ENCODE measurements at places on chromosomes 1 and 21. TPM values are rescaled to one million over a fixed set of nuclear protein-coding genes. Genes with fewer than 3 reads are reported as not detected.

DNA sequence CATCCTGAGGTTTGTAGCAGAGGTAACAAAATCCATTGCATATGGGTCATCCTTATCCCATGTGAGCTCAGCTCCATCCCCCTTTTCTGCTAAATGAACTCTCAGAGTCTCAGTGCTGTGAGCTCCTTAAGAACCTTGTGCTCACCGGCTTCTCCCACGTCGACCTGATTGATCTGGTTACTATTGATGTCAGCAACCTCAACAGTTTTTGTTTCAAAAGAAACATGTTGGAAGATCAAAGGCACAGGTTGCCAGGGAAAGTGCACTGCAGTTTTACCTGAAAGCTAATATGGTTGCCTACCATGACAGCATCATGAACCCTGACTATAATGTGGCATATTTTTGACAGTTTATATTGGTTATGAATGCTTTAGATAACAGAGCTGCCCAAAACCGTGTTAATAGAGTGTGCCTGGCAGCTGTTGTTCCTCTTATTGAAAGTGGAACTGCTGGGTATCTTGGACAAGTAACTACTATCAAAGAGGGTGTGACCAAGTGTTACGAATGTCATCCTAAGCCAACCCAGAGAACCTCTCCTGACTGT, 131.4 kb downstream of the HS2ST1 start:
- DNase-seq, result peak; percentile 9

DNA sequence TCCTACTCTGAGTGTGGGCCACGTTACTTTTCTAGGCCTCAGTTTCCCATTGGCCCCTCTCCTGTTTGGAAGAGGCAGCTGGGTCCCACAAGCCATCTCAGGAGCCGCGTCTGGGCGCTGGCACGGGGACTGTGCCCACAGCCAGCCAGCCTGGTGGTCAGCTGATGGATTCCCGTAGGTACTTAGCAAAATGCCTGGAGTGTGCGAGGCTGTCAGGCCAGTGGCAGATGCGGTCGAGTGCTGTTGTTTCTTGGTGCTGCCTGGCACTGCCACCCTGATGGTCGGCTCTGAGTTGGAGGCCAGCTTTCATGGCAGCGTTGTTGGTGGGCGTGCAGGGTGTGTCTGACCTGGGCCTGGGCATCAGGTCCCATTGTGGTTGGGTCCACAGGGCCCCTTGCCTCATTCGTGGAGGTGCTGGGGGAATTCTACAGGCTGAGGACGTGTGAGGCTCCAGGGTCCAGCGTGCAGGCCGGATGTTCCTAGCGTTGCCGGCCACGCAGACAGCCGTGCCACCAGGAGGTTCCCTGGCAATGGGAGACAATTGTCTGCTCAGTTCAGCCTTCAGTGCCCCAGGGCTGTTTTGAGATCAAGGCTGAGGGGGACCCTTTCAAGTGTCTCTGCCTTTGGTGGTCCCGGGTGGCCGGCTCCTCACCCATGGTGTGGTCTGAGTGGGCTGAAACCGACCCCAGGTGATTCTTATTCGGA, 20.9 kb downstream of the SKI start:
- no peak for DNase-seq

NGF gene
- 3.0 TPM for polyA plus RNA-seq

- peak; percentile 7 for DNase-seq
These were observed 753 bp downstream of the KCNJ6 start for GRCh38 chr21:37915497-37915911.

FAM72B gene
- polyA plus RNA-seq, result 0.22 TPM

- peak; percentile 92 for DNase-seq
These were observed 622 bp downstream of the ELK4 start for GRCh38 chr1:205631010-205631767.

GRCh38 chr1:185603158-185603557, 131.0 kb upstream of the HMCN1 start:
- no peak for DNase-seq

ATP1A4 gene
- polyA plus RNA-seq, result 0.12 TPM

DNA sequence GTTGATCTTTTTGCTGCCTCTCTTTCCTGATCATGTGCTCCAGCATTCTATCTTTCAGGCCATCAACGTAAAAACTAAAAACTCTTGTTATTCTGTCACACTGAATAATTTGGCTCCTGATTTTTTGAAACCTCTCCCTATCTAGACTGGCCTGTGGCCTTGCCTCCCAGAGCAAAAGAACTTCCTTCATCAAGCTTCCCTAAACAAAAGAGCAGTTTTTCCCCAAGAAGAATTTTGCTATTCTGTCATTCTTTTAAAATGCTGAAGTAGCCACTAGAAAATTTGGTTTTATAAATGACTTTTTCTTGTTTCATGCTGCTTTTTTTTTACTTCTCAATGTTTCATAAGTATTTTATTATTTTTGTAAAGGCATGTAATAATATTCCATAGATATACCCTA, 37.1 kb upstream of the CR2 start:
- DNase-seq, result no peak

RPS6KC1 gene
- 5.7 TPM for polyA plus RNA-seq

- no peak for DNase-seq
These were observed 21.0 kb upstream of the ERRFI1 start for GRCh38 chr1:8047112-8047511.

- no peak for DNase-seq
These were observed 29.9 kb upstream of the DISP1 start for GRCh38 chr1:222784916-222785315.

FBXO2 gene
- polyA plus RNA-seq, result 128 TPM

DNA sequence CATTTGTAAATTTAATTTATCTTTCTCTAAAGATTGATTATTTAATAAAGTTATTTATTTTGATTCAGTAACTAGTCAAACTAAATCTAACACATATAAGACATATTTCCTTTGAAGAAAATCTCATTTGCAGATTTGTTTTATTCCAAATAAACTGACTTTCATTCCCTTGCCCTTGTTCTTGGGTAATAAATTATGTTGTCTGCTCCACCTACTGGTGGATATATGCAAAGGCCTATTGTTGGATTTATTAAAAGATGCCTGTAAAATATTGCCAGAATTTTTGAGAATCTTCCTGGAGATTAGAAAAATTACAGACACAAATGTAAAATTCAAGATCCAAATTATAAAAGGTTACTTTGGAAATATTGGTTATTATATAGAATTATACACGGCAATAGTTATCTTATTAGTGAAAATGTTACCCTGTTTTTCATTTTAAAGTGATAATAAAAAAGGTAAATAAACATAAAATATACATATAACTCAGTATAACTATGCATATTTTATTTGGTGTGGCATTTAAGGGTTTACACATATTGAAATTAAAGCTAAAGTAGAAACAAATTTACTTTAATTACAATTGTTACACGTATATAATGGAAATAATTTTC, 116.1 kb downstream of the SPATA17 start:
- peak; percentile 20 for DNase-seq

- DNase-seq, result peak; percentile 72
These were observed 1.1 kb upstream of the ABCD3 start for GRCh38 chr1:94416901-94417727.

GRCh38 chr1:10065760-10066159, 33.0 kb downstream of the UBE4B start:
- DNase-seq, result no peak

GRCh38 chr1:4599521-4599920, 54.9 kb upstream of the AJAP1 start:
- DNase-seq, result no peak

DNA sequence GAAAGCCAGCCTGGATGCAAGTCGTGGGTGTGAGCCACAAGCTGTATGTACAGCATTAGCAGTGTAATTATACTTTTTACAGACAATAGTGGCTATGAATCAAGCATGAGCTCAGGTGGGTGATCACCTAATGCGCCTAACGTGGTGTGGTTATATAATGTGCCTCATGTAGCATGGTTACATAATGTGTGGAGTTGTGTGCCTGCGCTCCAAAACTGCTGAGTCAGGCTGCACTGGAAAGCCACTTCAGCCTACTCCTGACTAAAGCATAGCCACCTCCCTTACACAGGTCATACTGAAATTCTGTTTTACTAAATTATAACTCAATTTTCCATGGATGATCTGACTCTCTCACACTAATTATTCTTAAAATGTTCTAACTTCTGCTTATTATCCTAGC, 69.8 kb downstream of the KCNT2 start:
- DNase-seq, result no peak

DNA sequence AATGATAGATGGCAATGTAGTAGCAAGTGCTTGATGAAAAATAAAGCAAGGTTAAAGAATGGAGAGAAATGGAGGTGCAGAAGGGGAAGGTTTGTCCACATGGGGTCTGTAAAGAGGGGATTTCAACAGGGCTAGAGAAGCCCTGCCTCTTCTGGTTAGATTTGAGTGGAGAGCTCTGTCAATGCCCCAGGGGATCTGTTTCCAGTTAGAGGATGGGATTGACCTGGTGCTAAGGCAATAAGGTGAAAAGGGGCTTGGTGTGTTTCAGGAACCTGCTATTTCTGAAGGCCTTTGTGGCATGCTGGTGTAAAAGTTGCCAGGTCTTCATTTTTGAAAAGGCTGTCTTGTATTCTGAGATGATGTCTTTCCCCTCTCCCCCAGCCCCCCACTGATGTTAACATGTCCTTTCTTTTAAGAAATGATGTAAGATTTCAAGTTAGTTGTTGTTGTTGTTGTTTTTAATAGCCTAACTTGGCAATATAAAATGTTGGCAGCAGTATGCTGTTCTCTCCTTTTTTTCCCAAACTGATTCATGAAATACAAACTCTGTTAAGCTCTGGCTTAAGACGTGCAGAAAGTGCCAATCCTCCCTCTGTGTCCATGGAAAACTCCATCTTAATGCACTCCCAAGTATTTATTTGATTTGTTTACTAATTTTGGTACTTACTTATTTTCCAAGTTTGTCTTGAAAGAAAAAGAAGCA, 370.3 kb upstream of the ADGRL2 start:
- no peak for DNase-seq

DNA sequence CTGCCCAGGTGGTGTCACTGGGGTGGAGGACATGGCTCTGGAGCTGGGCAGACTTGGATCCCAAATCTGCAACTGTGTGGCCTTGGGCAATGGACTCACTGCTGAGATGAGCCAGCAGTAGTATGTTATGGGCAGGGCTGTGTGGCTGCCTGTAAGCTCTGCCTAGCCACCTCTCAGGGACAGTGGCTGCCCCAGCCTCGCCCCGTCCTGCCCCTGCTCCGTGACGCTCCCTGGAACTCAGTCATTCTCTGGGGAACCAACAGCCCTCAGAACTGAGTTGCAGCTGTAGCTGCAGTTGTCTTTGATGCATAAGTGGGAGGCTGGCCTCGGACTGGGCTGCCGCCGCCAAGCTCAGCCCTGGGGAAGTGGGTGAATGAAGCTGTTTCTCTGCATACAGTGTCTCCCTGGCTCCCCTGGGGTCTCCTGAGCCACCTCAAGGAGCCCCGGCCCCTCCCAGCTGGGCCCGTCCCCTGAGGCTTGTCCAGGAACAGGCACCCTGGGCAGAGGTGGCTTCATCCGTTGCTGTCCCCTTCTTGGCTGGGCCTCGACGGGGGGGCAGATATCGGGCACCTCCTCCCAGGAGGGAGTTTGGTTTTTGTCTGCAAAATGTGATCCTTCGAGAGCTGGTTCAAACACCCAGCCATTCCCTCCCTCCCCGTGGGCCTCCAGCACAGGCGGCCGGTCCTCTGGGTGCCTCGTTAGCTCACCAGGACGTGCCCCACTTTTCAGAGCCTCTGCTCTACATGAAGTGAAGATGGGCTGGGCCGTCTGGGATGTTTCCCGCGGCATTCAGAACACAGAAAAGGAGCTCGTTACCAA, 26.2 kb upstream of the PLCH2 start:
- no peak for DNase-seq

YBEY gene
- 24.6 TPM for polyA plus RNA-seq

DNA sequence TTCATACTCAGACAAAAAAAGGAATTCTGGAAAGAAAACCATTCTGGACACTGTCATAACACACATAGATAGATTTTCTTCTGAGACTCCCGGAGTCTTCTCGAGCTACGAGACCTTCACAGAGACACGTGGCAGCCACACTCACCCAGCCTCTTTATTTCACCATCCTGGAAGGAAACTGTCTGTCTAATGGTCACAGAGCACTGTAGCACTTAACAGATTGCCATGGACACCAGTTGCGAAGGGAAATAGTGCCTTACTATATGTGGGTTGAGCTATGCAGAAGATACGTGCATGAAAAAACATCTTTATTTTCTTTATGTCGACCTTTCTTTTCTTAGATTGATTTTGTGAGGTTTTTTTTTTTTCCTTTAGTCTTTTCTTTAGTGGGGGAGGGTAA, 57.9 kb downstream of the ZP4 start:
- no peak for DNase-seq

- no peak for DNase-seq
These were observed 14.1 kb downstream of the DISP1 start for GRCh38 chr1:222828939-222829338.

- peak; percentile 74 for DNase-seq
These were observed 80.0 kb downstream of the NDUFS5 start for GRCh38 chr1:39105841-39106765.

- DNase-seq, result no peak
These were observed 34.0 kb upstream of the BCAR3 start for GRCh38 chr1:93715529-93716126.

DNA sequence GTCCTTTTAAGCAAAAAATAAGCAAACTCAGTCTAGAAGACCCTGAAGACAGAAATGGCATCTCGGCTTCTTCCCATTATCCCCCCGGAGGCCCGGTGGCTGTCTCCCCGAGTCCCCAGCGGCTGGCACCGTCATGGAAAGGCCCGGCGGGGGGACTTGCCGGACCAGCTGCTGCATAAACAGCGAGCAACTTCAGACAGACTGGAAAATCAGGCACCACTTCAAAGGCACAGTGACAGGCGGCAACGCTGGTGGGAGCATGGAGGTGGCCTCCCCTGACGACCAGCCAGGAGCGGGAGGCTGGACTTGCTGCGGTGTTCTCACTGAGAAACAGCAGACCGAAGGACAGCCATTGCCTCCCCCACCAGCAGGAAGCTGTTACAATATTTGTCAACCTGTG, 18.4 kb upstream of the C1QA start:
- DNase-seq, result no peak

GRCh38 chr1:117710710-117711109, 104.9 kb downstream of the TENT5C start:
- DNase-seq, result no peak

ACOT7 gene
- 93.8 TPM for polyA plus RNA-seq

DNA sequence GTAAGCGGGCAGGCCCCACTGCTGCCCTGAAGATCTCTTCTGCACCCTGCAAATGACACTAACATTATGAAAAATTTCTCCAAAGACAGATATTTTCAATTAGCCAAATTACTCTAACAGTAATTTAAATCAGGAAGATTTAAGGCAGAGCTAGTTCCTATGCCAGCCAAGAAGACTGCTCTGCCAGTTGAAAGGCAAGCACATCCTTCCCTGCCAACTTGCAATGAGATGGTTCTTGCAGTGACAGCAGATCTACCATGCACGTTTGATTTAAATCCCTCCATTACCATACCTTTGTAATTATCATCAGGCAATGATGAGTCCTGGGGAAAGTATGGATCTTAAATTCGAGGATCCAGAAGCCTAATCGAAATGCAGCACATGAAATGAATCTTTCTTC, 76.5 kb downstream of the SAMSN1 start:
- no peak for DNase-seq

FAM43B gene
- polyA plus RNA-seq, result 0.27 TPM
